ENCODE measurements at places on chromosomes 1 and 21. TPM values are rescaled to one million over a fixed set of nuclear protein-coding genes. Genes with fewer than 3 reads are reported as not detected.

VSIG8 gene
- total RNA-seq, result not detected

MARK1 gene
- 12.1 TPM for total RNA-seq

DMBX1 gene
- 0.06 TPM for total RNA-seq

LIN28A gene
- 1,384 TPM for total RNA-seq

ICOSLG gene
- total RNA-seq, result 0.22 TPM

NPL gene
- total RNA-seq, result 3.4 TPM

E2F2 gene
- 7.0 TPM for total RNA-seq

B3GALT5 gene
- 1.3 TPM for total RNA-seq

CYP4B1 gene
- not detected for total RNA-seq

CAPZA1 gene
- total RNA-seq, result 218 TPM

SLC45A3 gene
- 5.1 TPM for total RNA-seq

SRGAP2B gene
- 19.1 TPM for total RNA-seq

FLG2 gene
- not detected for total RNA-seq

RAVER2 gene
- total RNA-seq, result 37.2 TPM

HSD3B2 gene
- total RNA-seq, result not detected

ARHGEF16 gene
- total RNA-seq, result 7.8 TPM

TEDDM1 gene
- total RNA-seq, result not detected

KDM5B gene
- total RNA-seq, result 283 TPM

URB1 gene
- 12.2 TPM for total RNA-seq

KRTAP11-1 gene
- total RNA-seq, result not detected

LCE3E gene
- total RNA-seq, result not detected

MIXL1 gene
- total RNA-seq, result 0.31 TPM

ALG14 gene
- 0.53 TPM for total RNA-seq

GRIK3 gene
- total RNA-seq, result 1.7 TPM

EPHA8 gene
- 0.46 TPM for total RNA-seq

GNPAT gene
- 105 TPM for total RNA-seq

OR2T2 gene
- total RNA-seq, result not detected

CDCA8 gene
- total RNA-seq, result 49.3 TPM

CD5L gene
- not detected for total RNA-seq

Data from neural progenitor cell (in vitro differentiated cells).